Stimulated activated CD8-positive, alpha-beta memory T cell treated with anti-CD3 and anti-CD28 coated beads, Interleukin-7, amount 100 ng/mL, for 1 hour (primary cell): ENCODE measurements at places on chromosomes 11 and 22.

DNA sequence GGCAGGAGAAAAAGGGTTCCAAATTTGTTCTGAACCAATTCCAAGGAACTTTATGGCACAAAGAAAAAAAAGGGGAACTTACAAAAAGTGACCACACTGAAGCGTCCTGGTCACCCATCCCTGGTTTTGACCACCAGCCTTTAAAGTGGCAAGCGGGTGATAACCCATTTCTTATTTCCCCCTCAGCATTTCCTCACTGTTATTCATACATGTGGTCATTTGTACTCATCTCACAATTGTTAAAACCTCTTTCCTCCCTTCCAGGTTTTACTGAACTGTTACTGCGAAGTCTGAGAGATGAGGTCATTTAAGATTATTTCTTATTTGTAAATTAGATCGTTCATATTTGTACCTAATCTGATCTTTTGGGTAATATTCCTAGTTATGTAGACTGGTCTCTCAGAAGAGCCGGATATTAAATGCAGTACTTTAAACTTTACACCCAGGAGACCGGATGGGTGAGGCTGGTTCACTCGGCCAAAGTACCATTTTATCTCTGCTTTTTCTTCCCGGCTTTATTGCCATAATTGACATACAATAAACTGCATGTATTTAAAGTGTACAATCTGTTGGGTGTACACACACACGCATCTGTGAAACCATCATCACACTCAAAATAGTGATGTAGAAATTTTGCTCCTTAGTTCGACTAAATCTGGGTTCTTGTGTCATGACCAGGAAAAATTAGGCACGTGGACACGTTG, 47.0 kb downstream of the CDPF1 start:
- no peak for DNase-seq

DNA sequence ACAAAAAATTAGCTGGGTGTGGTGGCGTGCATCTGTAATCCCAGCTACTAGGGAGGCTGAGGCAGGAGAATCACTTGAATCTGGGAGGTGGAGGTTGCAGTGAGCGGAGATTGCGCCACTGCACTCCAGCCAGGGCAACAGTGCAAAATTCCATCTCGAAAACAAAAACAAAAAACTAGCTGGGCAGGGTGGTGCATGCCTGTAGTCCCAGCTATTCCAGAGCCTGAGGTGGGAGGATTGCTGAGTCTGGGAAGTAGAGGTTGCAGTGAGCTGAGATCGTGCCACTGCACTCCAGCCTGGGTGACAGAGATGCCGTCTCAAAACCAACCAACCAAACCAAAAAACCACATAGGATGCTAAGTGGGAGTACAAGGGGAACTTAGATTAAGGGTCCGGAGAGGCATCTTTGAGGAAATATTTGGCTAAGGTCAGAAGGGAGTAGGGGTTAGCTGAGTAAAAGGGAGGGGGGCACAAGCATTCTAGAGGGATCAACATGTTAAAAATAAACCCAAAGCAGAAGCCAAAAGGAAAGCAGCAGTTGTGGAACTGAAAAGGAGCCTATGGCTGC, 10.2 kb downstream of the PHF5A start:
- no peak for DNase-seq

DNA sequence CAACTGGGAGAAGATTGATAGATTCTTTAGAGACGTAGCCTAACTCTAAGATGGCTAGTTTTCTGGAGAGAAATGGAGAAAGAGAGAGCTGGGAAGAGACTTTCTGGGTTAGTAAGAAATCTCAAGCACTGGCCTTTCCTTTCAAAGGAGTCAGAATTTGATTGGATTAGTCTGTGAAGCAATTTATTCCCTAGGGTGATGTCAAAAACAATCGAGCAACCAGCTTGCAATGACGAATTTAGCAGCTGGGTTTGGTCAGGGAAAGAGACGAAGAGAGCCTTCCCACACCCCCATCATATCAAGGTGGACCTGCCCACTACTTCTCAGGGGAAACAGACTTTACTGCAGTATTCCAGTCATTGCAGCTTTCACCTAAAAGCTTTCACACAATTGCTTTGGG, 10.8 kb downstream of the KRTAP5-6 start:
- no peak for DNase-seq

DNA sequence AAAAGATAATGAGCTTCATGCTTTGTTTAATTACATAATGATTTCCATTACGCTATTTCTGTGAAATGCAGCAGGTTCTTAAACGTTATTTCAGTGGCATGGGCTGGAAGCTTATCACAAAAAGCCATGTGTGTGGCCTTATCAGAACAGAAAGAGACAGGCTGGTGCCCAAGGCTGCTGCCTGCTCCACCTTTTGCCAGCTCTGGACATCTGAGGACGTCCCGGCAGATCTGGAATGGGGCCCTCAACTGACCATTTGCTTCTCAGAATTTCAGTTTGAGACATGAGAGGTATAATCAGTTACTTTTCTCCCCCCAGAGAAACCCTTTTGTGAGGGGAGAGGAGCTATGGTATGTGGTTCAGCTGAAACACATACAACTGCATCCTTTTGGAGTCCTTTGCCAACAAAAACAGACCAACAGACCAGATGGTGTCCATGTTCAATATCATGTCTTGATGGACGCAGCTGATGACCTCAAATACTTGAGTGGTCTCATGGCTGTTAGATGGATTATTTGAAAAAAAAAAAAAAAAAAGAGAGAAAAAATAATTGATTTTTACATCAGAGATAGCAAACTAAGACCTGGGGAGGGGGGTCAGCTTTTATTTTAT, 8.6 kb downstream of the CDPF1 start:
- no peak for DNase-seq

- DNase-seq = peak; percentile 21
Observed at GRCh38 chr22:42856179-42856864, 751 bp downstream of the ARFGAP3 start.

DNA sequence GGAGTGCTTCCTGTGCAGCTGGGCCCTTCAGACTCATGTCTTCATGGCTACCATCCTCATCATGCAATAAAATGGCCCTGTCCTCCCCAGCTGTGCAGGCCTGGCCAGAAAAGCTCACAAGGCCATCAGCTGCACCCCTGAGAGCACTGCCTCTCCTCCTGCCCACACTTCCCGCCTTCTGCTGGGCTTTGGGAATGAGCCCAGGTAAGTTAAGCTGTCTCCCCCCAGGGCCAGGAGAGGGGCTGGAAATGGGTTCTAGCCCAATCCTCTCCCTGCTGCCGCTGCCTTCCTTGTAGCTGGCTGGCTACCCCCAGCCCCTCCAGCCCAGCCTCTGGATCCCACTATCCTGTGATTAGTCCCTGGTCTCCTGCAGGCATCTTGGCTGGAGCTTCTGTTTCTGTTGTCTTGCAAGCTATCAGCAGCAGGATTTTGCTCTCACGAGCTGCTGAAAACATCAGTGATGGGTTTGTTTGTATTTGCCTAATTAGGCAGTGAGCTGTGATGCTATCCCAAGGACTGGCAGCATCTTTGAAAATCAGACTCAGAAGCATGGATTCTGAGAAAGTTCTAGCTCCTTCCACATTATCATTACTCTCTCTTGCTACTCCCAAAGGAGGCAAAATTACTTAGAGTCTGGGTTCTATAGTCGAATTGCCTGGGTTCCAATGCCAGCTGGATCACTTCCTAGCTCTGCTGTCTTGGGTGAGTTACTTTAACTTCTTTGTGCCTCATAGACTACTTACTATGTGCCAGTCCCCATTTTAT, 168.1 kb downstream of the ST3GAL4 start:
- DNase-seq = no peak

- DNase-seq = no peak
Observed at GRCh38 chr11:91243051-91243450, 981.6 kb upstream of the FAT3 start.

GRCh38 chr11:68439355-68440065, 21.0 kb upstream of the PPP6R3 start:
- DNase-seq = no peak

GRCh38 chr11:11292839-11293238, 60.2 kb downstream of the CSNK2A3 start:
- DNase-seq = no peak

- no peak for DNase-seq
Observed at GRCh38 chr11:78715639-78716311, 141.1 kb upstream of the NARS2 start.

DNA sequence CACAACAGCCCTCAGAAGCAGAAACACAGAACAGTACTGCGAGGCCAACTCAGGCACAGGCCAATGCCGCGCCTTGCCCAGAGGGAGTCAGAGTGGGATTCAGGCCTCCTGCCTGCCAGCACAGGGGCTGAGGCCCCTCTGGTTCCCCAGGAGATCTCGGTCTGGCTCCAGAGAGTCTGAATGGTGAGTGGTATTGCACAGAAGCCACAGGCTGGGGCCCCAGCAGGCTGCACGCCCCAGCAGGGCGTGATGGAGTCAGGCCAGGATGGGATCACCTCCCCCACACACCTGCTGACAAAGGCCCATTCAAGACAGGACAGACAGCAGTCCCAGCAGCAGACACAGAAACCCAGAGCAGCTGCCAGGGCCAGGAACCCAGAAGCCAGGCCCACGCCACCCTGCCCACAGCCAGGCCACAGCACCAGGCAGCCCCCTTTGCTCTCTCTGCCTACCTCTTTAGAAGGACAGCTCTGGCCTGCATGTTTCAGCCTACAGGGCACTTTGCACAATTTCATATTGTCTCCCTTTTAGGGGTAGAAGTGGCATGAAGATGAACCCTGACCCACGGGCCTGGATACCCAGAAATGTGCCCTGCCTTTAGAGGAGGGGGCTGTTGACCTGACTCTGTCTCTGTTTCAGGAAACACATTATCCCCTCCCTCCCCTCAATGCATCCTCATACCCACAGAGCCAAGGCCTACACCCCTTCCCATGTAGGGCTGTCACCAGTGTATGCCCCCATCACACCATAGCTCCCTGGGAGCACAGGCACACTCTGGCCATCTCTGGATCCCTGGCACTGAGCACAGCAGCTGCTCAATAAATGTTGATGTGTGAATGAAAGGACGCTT, 6.1 kb downstream of the FXYD6 start:
- no peak for DNase-seq

- no peak for DNase-seq
Observed at GRCh38 chr11:14593671-14594070, 49.9 kb upstream of the PDE3B start.

DNA sequence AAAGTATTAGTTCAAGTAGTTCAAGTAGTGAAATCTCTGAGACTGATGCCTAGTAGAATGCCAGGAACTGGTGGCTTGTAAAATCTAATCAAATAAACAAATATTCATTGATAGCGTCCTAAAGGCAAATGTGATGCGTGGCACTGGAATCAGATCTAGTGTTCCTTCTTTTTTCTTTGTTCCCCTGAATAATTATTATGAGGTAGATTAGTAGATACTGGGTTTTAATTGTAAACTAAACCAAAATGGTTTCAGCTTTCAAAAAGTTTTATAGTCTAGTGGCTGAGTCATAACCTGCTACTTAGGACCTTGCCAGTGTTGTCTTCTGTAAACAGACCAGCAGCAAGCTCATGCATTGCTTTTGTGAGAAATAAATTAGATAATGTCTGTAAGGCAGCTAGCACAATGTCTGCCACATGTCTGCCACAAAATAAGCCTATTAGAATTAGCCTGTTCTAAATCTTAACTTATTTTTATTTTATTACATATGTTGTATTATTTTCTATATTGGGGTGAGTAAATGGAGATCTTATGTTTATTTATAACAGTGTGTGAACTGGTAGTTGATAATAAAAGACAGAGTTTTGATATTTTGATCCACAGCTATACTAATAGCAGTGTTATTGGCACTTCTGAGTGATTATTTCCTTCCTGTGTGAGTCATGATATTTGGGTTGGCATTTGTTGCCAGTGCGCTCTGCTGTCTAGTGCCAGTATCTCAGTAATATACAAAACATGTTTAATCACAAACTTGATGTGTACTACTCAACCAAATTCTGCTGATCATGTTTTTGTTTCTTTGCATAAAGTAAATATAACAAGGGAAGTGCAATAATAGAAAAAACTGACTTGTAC, 135.7 kb downstream of the TMEM135 start:
- DNase-seq = no peak

GRCh38 chr11:71456831-71457230, 3.8 kb downstream of the NADSYN1 start:
- DNase-seq = no peak
